ENCODE measurements at places on chromosomes 1 and 21.

DNA sequence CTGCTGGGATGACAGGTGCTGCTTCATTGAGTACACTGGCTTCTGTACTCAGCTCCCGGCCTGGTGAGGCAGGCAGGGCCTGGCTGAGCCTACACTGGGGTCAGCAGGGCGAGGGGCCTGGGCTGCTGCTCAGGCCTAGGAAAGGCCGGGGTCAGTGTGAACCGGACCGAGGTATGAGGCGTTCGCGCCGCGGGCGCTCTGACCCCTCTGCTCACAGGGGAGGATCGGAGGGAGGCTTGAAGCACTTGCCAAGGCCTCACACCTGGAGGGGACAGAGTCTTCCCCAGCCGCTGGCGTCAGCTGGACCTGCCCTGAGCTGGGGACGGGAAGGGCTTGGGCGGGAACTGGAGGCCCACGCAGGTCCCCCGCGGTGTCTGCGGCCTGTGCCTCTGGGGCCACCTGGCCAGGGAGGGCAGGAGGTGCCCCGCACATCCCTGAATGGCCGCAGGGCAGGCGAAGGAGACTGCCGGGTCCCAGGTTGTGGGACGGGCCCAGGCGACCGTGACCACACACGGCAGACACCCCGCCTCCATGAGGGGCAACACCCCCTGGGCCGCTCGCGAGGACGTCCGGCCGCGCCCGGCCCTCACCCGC lies 466 bp downstream of the PEX10 start:
- no peak for DNase-seq

DNA sequence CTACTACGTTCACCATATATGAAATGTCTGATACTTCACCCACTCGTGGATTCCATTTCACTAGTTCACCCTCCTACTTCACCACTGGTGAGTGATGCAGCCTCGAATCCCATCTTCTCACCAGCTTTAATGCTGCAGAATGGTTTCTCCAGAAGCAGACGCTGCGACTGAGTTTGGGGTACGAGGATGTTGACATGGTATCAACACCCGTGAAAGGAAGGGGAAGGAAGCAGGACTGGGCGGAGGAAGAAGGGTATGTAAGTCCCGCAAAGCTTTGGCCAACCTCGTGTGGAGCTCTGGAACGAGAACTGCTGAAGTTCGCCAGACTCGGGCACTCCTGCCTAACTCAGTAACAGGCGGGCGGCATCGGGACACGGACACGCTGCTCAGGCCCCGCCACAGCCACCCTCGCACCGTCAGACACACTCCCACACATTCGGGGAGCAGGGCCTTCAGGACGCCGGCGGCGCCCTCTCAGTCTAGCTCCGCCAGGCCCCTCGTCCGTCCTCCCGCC lies 833 bp upstream of the DIP2A start:
- DNase-seq = no peak

- peak; percentile 56 for DNase-seq
Measured at GRCh38 chr1:154479764-154480421, 22.1 kb upstream of the TDRD10 start.

DNA sequence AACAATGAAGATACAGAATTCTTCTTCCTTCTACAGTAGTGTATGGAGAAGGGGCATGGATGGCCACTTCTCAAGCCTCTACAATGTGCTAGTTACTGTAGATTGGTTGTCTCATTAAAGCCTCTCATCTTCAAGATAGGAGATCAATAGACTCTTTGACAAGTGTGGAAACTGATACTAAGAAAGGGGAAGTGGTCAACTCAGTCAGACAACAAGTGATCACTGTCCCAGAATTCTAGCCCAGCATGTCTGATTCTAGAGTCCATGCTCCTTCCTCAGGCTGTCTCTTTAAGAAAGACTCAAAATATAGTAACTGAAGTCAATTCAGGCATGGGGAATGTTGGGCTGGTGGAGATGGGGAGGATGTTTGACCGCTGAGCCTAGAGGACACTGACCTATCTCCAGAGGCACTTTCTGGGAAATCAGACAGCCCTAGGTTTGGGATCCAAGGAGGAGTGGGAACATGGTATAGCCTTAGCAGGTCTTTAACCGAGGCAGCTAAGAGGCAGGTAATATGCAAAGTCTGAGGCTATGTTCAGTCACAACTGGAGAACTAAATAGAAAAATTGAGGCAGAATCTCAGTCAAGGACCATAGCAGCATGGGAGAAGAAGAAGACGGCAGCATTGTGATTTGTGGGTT lies 39.3 kb upstream of the EYA3 start:
- DNase-seq = no peak

DNA sequence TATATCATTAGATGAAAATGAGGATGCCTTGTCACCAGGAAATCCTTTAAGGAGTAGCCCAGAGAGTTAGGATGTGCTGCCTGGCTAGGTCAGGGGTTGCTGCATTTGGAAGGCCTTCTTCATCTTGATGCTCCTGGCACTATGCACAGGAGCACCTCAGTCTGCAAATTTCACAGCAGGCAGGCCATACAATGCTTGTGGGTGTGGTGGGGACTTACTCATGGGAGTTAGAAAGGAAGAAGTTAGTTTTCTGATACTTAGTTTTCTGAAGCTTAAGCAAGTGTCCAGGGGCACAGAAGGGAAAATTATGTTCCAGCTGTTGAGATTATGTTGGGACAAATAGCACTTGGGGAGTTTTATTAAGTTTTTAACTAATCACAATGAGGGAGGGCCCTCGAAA lies 11.4 kb downstream of the HLX start:
- DNase-seq = no peak

DNA sequence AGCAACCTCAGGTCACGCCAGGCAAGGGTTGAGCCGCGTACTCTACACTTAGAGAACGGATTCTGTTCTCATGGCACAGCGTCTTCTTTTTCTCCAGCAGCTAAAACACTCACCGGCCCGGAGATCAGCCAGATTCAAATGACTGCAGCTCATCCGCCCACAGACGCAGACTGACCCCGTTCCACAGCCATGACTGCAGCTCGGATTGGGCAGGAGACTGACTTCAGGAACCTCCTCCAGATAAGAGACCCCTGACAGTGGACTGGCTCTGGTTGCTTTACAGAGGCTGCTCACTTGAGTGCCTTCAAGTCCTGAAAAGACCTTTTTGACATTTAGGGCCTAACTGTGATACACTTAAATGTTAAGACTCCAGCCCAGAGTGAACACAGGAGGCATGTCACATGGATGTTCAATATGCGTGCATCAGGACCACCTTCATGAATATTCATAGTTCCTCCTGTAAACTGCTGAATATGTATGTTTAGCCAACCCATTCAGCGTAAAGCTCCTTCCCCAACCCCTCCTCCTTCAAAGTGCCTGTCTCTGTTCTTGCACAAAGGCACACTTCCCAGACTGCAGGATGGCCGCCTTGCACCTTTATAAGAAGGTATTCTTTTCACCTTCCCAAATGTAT lies 42.6 kb downstream of the BACE2 start:
- DNase-seq = no peak

DNA sequence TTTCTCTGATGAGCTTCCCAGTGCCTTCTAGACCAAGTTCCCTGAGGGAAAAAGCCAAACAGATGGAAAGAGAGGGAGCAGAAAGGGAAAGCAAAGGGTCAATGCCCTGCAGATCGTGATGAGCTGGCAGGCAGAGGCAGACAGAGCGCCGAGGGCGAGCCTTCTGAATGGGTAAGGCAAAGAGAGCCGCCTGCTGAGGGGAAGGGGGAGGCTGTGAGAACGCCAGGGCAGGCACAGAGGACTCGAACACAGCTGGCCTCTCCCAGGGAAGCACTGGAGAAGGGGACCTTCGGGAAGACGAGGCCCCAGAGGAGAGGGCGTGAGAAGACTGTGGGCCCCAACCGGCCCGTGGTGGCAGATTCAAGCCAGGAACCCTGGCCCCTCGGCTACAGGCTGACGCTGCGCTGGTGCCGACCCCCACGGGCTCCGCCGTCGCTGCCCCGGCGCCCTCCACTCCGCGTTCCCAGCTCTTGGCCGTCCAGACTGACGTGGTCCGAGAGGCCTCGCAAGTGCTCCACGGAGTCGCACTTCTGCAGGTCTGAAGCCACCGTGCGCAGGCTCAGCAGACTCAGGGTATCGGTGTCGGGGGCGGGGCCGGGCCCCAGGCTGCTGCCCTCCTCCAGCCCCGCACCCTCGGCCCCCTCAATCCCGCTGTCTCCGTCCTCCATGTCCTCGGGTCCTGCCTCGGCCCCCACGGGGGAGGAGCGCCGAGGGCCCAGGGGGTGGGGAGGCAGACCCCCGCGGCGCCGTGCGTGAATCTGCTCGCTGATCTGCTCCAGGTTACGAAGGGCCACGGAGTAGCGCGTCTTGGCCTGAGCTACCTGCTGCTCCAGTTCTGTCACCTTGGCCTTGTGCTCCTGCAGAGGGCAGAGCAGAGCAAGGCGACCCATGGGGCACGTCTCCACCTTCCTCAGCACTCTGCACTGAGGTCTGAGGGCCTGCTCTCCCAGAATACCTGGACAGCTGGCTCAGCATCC lies 13.9 kb downstream of the SH3BP5L start:
- DNase-seq = no peak

- no peak for DNase-seq
Measured at GRCh38 chr1:246338546-246338945, 168.5 kb downstream of the SMYD3 start.

DNA sequence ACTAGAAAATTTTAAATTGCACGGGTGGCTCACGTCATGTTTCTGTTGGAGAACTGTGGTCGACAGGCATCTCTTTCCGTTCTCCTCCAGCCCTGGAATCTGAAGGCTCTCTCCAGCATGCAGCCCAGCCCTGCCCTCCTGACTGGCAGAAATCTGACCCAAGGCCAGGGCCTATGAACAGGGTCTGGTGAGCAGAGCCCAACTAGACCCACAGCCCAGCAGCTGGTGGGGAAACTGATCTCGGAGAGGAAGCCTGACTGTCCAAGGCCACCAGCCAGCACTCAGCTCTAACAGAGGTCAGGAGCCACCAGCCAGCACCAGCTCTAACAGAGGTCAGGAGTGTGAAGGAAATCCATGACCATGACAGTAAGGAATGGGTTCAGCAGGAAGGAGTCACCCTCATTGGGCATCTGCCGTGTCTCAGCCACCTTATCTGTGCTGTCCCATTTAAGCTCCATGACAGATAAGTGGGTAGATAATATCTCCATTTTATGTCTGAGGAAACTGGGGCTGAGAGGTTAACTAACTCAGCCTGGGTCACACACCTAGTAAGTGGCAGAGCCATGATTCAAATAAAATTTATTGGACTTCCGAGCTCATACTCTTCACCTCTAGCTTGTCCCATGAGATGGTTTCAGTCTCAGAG lies 20.2 kb upstream of the PKP1 start:
- no peak for DNase-seq

- DNase-seq = no peak
Measured at GRCh38 chr1:119981496-119981895, 85.2 kb upstream of the ADAM30 start.

- DNase-seq = no peak
Measured at GRCh38 chr1:59077466-59078069, 219.3 kb upstream of the FGGY start.

DNA sequence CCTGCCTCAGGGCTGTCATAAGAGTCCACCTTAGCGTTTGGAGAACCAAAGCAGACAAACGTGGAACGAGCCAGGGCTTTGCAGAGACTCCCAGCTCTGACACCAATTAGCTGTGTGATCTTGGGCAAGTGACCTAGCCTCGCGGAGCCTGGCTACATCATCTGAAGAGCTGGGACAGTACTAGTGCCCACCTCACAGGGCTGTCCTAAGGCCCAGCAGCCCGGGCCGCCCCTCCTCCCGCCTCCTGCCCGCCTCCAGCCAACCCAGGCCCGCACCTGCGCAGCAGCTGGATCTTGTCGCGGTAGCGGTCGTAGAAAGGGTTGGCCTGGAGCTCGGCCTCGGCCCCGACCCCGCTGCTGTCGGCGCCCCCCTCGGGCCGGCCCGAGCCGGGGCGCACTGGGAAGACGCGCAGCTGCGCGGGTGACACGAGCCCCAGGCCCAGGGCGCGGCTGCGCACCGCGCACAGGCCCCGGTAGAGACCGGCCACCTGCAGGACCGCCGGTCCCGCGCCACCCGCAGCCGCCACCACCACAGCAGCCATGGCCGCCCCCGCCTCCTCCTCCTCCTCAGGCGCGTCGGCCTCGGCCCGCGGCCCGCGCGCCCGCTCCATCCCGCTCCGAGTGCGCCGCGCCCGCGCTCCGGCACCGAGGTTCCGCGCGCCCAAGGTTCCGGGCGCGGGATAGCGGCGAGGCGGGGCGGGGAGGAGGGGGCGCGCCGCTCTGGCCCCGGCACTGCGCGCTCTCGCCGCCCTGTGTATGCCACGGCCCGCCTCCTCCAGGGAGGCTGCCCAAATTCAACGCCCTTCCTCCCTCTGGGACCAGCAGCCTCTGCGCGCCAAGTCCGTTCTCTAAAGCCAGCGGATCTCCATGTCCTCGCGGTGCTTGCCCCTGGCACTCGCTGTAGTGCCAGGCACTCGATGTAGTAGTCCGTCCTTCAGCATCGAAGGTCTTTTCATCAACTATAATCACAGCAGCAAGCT lies at the start of gene ATPAF1:
TSS of gene ATPAF1 (minus strand) at position 583 of the 979 bp plus-strand sequence. CDS start at position 541, 42 bp downstream.
- DNase-seq = peak; percentile 55

DNA sequence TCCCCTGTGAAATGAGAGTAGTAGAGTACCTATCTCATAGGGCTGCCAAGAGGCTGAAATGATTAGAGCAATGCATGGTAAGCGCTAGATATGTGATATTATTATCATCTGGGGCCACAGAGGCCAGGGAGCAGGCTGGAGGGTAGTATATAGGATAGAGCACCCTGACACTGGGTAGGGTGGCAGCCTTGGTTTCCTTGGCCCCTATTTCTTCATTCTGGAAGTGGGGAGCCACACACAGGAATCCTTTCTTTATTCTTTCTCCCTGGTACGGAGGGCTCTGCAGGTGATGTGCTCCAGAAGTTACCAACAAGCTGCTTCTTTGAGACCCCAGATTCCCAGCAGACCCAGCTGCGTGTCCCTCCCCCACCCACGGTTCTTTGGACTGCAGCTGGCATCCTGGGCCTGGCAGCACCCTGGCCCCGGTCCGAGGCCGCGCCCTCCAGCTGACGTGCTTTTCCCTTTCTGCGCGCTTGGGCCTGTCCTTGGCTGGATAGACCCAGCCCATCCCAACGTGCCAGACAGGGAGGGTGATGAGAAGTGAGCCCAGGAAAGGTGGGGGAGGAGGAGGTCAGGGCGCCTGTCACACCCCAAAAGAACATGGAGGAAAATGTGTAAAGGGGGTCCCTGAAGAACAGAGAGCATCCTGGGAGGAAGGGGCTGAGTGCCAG lies 18.2 kb downstream of the INAVA start:
- DNase-seq = no peak

DNA sequence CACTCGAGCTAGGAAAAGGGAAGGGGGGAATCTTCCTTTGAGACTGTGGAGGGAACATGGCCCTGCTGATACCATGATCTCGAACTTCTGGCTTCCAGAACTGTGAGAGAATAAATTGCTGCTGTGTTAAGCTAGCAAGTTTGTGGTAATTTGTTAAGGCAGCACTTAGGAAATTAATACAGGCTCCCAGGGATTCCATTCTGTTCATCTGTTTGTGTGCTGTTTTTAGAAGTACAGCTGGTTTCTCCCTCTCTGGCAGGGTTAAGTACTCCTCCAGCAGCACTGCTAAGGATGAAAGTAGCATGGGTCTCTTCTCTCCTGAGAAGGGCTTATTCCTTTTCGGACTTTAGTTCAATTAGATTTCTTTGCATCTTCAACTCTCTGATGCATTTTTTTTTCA lies 268.3 kb downstream of the HHIPL2 start:
- no peak for DNase-seq

All from central memory CD4-positive, alpha-beta T cell (primary cell).